ENCODE measurements at places on chromosomes 12 and 14.
A peak's percentile ranks its signal among the peaks of the same experiment; 100 is the strongest.

DNA sequence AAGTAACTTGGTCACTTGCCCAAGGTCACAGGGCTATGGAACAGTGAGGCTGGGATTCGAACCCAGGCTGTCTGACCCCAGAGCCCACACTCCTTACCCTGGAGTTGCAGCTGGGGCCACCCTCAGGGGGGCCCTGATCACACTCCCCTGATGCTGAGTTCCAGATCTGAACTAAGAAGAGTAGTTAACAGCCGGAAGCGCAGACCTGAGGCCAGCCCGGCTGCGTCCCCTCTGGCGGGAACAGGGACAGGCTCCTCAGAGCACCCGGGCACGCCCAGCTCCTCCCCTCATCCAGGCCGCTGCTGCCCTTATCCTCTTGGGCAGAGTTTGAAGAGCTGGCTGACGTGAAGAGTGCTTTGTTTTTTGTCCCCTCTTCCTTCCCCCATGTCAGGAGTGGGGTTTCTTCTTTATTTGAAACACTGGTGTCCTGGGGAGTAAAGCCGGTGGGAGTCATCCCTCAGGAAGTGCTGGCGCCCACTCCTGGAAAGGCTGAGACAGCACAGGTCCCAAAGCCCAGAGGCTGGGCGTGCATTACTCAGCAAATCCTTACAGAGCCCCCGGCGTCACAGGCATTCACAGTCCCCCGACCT lies 8.7 kb downstream of the PHB2 start:
- DNase-seq = peak; percentile 78

DNA sequence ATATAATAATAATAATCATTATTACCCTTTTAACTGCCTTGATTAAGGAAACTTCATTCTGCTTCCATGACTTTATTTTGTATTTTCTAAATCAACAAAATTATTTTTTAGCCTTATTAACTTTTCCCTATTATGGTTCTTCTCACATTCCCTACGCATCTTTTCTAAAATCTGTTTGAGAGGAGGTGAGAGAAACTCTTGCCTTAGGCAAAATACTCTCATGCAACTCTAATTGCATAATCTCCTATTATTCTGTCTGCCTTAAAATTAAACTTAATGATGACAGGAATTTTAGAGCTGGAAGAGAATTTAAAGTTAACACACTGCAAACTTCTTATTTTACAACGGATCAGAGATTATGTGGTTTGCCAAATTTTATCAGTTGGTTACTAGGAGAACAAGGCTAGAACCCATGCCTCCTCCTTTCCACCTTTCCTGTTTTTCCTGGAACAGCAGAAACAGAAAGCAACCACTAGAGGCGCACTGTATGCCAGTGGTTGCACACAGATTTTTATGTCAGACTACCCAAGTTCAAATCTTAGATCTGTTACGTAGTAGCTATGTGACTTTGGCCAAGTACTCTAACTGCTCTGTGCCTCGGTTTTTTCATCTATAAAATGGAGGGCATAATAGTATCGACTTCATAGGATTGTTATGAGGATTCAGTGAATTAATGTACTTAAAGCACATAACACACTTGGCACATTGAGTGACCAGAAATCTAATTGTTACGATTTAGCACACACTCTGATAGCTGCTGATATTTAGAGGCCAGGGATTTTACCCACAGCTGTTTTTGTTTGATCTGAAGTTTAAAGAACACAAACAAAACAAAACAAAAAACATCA lies 4.3 kb upstream of the BRMS1L start:
- no peak for DNase-seq

DNA sequence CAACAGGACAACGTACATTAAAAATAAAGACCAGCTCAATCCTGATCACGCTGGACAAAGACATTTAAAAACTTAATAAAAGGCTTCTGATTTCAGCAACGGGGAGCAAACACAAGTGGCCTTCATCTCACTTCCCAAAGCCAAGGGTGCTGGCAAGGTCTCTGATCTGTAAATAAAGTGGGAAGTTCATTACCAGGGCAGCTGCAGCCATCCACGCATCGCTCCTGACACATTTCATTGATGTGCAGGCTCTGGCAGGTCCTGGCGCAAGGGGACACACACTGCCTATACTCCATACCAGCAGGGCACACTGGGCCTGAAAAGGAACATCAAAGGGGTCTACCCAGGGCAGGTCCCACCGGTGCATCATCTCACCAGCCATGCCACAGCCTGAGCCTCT lies 51.0 kb downstream of the VWF start:
- no peak for DNase-seq

DNA sequence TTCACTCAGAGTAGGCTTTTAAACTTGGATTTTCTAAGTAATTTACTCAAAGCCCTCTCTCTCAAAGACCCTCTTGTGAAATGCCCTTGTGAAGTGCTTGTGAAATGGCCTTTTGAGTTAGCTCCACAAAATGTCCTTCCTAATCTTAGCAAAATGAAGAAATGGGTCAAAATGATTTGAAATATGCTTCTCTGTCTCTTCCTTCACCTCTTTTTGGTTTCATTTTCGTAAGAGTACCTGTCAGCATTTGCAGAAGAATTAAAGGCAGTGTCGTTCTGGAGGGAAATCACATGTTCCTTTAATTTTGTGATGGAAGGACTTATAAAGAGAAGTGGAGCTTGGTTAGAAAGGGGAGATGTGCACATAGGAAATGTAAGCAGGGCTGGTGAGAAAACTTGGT lies 93.7 kb downstream of the HMGA2 start:
- DNase-seq = no peak

DNA sequence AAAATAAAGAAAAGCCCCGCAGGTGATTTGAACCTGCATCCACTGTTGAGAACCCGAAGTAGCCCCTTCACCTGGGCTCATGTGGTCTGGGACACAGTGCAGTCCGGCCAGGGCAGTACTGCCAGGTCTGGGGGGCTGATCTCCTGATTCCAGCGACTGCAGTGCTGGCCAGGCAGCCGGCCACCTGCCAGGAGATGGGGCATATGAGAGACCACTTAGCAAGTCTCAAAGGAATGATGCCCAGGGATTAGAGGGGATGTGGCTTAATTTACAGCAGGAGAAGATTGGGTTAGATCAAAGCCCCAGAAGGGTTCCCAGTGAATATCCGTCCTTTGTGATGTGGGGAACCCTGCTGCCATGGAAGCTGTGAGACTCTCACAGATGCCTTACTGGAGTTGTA lies 113.3 kb downstream of the PRMT8 start:
- no peak for DNase-seq

DNA sequence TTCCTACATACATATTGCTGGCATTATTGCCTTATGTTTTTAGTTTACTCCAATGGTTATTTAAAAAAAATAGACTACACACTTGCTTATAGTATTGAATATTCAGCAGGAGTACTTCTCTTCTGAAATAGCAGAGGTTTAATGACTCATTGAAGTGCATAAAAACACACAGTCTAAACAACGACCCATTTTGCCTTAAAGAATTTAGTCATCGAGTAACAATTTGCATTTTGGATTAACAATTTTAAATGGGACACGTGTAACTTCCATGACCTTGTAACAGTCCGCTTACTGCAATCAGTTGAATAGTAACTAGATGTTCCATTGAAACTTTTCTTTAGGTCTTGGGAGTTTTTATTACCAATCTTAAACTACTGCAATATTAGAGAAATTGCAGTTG lies 9.0 kb downstream of the TRHDE start:
- DNase-seq = no peak

DNA sequence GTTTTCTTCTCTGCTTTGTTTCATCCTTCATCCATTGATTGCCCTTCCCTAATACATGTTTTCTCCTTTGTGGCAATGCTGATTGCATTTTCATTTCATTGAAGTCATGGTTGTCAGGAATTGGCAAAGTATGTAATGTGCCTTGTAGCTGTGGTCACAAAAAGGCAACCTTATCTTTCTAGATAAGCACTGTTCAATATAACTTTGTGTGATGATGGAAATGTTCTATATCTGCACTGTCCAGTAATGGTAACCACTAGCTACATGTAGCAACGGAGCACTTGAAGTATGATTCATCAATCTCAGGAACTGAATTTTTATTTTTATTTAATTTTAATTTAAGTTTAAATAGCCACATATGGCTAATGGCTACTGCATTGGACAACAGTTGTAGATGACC lies 79.8 kb downstream of the PCNX1 start:
- DNase-seq = no peak

DNA sequence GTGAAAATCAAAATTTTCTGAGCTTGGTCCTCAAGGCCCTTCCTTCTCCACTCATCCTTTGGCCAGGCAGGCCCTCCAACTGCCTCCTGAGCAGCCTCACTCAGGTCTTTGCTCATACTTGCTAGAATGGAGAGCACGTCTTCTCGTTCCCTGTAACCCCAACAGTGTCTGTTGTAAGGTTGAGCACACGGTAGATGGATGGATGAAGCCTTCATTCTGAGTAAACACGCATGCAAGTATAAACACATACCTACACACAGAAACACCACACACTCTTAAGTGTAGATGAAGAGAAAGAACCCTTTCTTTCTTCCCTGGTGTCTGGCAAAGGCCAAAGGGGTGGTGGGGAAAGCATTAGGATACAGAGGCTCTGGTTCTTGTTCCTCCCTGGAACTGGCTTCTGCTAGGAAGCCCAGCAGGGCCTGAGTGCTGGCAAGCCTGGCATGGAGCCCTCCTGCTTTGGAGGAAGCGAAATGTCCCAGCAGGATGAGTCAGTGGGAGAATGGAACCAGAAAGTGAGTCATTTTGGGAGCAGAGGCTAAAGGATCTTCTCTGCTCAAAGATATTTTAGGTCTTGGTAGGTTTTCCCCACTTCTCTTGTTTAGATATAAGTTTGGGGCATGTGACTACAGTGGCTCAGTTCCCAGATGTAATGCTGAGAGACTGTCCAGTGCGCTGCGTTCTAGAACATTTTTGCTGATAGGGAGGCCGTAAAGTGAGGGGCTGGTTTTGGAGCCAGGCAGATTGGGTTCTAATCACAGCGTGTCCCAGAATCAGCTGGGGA lies 127.4 kb downstream of the CACNA1C start:
- peak; percentile 93 for DNase-seq

- no peak for DNase-seq
Observed at GRCh38 chr12:12724421-12725085, 7.4 kb downstream of the CDKN1B start.

GRCh38 chr12:1517007-1517406 lies 77.4 kb downstream of the FBXL14 start:
- peak; percentile 20 for DNase-seq
